ENCODE measurements at places on chromosomes 6 and 20.

GRCh38 chr6:7730784-7731227 is 4.9 kb downstream of the BMP6 start:
- no peak for DNase-seq

GRCh38 chr6:143158113-143158581 is 97.5 kb downstream of the AIG1 start:
- no peak for DNase-seq

GRCh38 chr20:24469116-24469893 is at the start of gene SYNDIG1:
Gene SYNDIG1 (plus strand): TSS chr20:24469629. CDS start chr20:24543098, 73,469 bp downstream.
- no peak for DNase-seq

DNA sequence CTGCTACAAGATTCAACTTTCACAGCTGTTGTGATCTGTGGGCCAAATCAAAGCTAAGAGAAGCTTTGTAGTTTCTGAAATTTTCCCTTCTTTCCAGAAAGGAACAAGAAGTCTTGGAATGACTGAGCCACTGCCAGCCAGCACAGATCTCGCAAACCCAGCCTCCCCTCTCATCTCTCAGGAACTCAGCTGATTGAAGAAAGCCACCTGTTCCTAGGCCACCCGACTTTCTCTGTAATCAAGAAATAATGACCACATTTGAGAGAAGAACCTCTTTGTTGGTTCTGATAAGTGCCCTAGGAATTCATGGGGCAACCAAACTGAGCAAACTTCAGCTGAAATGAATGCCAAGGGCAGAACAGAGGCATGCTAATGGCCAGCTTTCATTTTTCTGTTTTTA is 61.7 kb downstream of the HDGFL1 start:
- no peak for DNase-seq

DNA sequence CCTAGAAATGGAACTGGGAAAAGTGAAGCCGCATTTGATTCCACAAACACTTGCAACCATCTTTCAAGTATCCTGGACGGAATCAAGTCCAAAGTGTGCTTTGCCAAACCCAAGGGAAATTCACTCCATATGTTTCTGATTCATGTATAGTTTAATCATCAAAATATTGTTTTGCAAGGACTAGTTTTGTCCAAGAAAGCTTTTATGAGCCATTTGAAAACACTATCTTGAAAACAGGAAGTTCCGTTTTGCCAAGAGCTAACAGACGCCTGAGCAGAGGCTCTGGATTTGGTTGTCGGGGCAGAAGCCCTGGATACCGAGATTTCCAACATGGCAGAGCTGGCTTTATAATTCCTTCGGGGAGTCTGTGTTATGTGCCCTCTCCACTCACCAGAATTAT is 251.1 kb downstream of the PHACTR1 start:
- DNase-seq = no peak

- DNase-seq = no peak
These were observed 7.1 kb upstream of the TCP11 start for GRCh38 chr6:35148167-35148741.
